OCI-LY7 (cell line): ENCODE measurements at places on chromosomes 4 and X.
A peak's percentile ranks its signal among the peaks of the same experiment; 100 is the strongest.

- no peak for DNase-seq
Measured at GRCh38 chrX:50838820-50839600, 25.0 kb upstream of the SHROOM4 start.

DNA sequence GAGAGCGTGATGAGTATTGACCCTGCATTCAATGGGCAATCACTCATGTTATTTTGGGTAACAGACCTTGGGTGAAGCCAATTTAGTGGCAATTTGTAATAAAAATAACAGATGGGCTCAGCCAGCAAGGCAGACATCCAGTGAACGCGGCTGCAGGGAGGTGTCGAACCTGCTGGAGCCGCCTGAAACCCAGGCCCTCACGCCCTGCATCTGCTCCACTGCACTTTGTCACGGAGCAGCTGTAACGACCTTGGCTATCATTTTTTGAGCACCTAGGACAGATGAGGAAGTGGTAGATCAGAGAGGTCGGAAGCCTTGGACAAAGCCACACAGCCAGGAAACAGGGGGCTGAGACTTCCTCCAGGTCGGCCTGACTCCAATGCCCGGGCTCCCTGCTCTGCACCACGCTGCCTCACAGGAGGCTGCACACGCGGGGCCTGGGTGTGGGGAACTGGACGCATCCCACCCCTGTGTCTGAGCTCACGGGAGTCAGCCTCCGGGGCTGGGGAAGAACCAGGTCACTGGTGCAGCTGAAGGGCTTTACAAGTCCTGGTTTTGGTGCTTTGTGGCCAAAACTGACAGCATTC is 19.4 kb downstream of the HMX1 start:
- DNase-seq: no peak

DNA sequence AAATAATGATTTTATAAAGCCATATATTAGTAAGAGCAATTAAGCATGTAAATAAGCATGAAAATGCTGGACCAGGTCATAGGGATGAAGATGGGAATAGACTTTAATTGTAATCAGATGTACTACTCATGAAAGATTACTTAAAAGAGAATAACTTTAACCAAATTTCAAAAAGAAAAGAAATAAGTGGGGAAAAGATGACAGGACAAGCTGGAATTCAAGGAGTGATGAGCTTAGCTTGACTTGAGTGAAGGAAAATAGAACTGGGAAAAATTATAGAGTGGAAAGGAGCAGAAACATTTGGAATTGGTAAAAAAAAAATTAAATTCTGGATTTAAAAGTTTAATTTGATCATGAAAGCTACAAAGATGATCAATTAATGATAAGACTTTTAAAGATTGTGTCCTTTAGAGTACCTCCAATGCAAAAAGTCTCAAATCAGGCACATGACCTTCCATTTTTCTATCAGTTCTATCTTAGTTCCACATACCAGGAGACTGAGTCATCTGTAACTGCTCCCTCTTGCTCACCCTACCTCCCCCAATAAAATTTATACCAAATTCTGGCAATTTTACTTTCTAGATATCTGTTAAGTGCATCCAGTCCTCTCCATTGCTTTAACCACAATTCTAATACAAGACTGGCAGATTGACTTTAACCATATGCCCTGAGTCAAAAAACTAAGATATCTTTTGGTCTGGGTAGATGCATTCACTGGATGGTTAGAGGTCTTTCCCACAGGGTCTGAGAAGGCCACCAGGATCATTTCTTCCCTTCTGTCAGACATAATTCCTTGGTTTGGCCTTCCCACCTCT is 56.4 kb upstream of the SLIT2 start:
- DNase-seq: no peak

GRCh38 chr4:169236078-169236477 is 34.7 kb downstream of the SH3RF1 start:
- no peak for DNase-seq

DNA sequence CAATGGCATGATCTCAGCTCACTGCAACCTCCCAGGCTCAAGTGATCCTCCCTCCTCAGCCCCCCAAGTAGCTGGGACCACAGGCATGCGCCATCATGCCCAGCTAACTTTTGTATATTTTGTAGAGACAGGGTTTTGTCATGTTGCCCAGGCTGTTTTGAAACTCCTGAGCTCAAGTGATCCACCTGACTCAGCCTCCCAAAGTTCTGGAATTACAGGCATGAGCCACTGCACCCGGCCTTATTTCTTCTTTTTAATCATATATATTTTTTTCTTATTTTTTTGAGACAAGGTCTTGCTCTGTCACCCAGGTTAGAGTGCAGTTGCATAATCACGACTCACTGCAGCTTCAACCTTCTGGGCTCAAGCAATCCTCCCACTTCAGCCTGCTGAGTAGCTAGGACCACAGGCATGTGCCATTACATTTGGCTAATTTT is 184.0 kb downstream of the TSPAN5 start:
- DNase-seq: no peak

DNA sequence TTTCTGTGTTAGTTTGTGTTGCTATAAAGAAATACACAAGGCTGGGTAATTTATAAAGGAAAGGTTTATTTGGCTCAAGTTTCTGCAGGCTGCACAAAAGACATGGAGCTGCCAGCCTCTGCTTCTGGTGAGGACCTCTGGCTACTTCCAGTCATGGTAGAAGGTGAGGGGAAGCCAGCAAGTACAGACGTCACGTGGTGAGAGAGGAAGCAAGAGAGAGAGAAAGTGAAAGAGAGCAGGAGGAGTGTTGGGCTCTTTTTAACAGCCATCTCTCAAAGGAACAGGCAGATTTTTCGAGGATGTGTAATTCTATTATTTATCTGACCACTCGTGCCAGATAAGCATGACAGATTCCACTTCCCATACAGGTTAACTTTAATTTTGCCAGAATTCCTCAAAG is 1199.1 kb downstream of the ADGRL3 start:
- no peak for DNase-seq

GRCh38 chrX:123263747-123264146 is 79.7 kb downstream of the GRIA3 start:
- no peak for DNase-seq

DNA sequence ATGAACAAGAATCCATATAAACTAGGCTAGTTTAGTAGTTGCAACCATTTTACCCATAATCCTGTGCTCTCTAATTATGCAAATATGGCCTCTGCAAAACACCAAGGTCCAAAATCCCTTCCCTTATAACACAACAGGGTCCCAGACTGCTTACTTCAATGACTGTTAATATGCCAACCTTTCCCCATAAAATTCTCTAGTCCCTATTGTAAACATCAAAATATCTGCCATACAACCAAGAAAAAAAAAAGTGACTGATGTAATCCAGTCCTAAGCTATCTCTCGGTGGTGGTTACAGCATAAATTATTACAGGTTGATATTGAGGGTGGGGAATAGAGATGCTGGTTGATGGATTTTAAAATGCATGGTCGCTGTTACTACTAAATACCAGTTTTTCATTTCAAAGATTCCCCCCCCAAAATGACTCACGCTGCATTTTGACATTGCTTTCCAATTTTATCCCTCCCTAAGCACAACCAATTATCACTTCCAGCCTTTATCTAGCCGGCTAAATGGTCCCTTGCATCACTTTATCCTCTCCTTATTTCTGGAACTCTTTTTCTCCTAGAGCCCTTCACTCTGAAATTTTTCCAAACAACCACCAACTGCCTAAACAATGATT is 44.8 kb downstream of the TSPAN5 start:
- DNase-seq: no peak

DNA sequence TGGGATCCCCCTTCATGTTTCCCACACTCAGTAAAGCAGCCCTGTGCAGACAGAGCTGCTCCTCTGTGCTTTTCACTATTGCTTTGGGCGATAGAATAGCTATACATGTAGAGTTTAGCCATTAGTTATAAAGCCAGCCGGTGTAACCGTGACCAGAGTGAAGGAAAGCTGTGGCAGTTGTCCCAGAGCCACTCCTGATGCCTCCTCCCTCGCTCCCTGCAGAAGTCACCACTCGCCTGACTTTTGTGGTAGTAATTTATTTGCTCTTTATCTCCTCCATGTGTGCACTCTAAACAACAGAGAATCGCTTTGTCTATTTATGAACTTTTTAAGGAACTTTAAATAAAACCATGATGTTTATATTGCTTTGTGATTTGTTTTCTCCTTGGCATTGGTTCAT is 41.8 kb upstream of the WWC2 start:
- no peak for DNase-seq

DNA sequence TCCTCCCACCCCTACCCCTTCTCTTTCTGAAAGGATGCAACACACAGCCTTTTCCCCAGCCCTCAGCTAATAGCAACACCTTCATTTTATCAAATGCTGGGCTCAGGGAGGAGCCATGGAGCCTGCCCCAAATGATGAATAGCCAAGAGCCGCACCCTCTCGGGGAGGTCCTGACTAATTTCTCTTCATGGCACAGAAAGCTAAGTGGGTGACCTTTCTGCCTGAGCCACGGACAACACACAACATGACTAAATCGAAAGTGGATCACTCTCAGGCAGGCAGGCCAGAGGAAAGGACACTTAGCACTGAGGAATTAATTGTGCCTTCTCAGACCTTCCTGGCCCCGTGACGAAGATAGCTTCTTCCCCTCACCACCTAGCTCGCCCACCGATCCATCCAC is 165.1 kb upstream of the RAI2 start:
- DNase-seq: no peak

- DNase-seq: no peak
Measured at GRCh38 chrX:11254417-11255109, 38.6 kb upstream of the AMELX start.

DNA sequence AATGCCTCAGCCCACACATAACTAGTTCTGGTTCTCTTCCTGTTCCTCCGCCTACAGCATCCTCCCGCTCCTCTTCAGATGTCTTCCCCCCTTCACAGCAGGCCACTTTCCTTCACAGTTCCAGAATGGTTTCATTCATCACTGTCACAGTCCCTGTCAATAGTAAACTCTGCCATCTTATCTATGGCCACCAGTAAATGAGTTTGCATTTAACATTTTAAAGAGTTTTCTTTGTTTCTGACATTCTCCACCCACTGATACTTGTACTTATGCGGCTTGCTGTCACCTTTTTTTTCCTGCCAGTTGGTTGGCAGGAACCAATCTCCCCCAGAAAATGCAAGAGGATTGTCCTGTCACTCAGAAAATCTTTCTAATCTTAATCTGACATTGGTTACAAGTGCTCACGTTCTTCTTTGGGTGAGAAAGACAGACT is 114.1 kb downstream of the GLUD2 start:
- no peak for DNase-seq

GRCh38 chrX:41164449-41164848 is 79.2 kb downstream of the USP9X start:
- DNase-seq: no peak

- DNase-seq: peak; percentile 73
Measured at GRCh38 chr4:112234952-112235609, 3.5 kb downstream of the AP1AR start.

GRCh38 chrX:137166591-137166990 is 132.8 kb upstream of the GPR101 start:
- no peak for DNase-seq

GRCh38 chr4:146059151-146059550 is 116.4 kb upstream of the LSM6 start:
- DNase-seq: peak; percentile 85

DNA sequence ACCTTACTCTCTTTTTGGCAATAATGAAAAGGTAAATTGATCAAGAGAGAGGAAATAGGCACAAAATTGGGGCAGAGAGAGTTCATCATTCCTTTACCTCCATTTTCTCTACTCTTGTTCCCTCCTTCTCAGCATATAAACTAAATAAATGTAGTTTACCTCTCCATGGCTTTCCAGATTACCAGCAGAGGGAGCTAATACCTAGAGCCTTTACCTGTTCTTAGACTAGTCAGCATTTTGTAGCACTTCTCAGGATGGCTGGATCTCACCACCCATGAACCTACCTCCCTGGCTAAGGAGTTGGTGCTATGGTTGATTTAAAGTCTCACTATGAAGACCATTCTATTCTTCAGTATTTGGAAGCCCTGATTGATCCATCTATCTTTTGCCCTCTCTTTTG is 15.7 kb downstream of the OFD1 start:
- DNase-seq: peak; percentile 64

DNA sequence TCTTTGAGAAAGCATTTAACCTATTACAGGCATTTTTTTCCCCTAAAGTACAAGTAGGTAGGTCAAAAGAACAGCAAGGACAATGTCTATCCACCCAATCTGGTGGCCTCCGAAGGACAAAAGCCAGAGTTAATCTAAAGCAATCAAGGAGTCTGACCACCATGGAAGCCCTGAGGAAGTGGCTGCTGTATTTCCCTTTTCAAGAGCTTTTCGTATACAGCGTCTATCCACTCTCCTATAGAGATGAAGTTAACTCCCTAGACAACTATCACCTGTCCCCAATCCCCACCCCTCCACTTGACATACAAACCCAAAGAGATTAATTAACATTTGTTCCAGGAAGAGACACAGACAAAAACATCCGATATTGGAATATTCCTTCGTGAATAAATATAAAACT is 85.5 kb downstream of the SNCA start:
- DNase-seq: no peak

DNA sequence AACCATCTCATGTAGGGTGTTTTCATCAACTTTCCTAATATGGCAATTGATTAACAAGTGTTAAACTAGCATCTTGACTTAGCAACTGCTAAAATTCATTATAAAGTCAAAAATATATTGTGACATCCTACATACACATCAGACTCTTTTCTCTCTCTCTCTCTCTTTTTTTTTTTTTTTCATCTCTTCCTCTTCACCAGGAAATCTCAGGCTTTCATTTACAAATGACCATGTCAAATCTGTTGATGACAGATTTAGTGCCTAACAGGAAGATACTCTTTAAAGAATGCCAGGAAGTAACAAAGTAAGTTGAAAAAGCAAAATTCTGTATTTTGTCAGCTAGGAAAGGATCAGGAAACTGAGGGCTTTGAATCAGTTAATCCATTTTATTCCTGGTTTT is 365.5 kb downstream of the PCDH7 start:
- no peak for DNase-seq

DNA sequence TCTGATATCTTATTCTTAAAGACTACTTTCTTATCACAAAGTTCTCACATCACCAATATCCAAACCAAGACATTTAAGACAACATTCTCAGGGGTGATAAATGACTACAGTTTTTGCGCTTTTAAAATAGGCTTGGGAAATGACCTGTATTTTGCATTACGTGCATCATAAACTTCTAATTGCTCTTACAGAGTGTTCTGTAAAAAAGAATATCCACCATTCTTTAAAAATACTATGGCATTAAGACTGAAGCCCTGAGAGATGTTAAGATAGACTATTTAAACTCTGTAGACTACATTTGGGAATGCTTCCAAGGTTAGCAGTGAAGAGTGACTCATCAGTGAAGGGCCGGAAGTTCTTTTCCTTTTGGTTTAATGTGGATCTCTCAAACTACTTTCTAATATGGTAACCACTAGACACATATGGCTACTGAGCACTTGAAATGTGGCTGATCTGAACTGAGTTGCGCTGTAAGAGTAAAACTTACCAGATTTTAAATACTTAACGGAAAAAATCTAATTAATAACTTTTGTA is 518.8 kb upstream of the FTHL17 start:
- DNase-seq: no peak

- no peak for DNase-seq
Measured at GRCh38 chr4:124854968-124855367, 142.4 kb upstream of the ANKRD50 start.
